D721Med (cell line): ENCODE measurements at places on chromosomes 13 and 19.

DNA sequence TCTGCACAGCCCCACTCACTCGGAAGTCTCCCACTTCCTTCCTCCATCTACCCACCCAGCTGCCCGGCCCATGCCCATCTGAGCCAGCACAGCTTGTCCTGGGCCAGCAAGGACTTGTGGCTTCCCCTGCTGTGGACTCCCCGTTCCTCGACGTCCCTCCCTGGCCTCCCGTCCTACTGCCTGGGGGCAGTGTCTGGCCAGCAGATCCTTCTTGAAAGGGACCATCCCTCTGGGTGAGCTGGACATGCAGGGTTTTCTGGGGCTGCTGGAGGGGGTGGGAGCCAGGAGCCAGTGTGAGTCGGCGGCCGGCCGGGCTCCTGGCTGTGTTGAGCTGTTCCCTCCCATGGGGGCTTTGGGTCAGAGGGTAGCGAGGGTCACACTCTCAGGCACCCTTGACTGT, 26.7 kb downstream of the CRTC1 start:
- DNase-seq: no peak

DNA sequence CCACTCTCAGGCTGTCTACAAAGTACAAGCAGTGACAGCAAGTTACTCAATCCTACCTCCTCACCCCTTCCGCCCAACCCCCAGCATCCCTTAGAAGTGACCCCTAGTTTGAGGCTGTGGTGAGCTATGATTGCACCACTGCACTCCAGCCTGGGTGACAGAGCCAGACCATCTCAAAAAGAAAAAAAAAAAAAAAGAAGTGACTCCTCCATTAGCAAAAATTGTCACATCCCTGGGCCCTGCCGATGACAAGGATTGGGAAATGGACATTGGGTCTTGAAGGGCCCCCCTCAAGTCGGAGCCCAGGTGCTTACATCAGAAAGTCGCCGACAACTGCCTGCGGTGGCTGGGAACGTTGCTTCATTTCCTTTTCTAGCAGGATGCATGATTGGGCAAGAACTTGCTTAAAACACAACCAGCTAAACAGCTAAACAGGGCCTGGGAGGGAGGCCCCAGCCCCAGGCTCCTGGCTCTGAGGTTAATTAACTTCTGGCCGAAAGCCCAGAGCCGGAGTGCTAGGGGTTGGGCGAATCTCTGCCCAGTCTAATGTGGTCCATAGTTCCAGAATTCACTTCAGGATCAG, 15.3 kb downstream of the RAB3D start:
- no peak for DNase-seq

DNA sequence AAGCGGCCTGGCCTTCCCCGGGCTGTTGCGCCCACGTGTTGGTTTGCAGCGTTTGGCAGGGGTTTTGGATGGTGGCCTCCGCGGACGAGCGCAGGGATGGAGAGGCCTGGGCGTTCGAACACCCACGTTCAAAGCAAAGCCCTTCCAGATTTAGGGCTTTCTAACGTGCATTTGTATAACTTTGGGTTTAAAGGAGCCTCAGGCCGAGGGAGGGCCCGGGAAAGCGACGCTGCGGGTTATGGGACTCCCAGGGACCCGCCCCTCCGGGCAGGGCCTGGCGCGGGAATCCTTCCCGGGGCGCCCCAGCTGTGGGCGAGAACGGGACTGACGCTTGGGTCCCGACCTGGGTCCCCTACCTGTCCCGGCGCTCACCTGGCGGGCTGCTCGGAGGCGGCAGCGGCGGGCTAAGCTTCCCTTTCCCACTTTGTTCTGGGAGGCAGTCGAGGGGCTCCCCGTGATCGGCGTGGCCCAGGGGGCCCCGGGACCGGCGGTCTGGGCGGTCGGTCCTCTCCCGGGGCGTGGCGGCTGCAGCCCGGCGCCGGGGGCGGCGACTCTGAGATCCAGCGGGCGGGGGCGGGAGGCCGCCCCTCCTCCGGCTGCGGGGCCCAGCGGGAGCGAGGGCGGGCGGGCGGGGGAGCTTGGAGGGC, at the start of gene FBXO17:
Gene FBXO17, minus strand, starts transcription at position 529 of the 647 bp plus-strand sequence. CDS start 25,423 bp downstream, outside the sequence.
- no peak for DNase-seq

- DNase-seq: no peak
These were observed 303.6 kb downstream of the MYO16 start for GRCh38 chr13:108933061-108933460.

DNA sequence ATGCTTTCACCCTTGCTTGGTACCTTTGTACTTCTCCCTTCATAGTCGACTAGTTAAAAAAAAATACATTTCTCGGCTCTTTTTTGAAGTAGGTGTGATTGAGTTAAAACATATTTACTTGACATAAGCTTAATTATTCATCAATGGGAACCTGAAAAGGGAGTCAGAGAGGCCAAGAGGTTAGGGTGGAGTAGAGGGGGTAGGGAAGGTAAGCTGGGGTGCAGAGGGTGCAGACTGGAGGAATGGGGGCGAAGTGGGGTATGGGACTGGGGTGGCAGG, 701 bp upstream of the HIF3A start:
- DNase-seq: no peak

DNA sequence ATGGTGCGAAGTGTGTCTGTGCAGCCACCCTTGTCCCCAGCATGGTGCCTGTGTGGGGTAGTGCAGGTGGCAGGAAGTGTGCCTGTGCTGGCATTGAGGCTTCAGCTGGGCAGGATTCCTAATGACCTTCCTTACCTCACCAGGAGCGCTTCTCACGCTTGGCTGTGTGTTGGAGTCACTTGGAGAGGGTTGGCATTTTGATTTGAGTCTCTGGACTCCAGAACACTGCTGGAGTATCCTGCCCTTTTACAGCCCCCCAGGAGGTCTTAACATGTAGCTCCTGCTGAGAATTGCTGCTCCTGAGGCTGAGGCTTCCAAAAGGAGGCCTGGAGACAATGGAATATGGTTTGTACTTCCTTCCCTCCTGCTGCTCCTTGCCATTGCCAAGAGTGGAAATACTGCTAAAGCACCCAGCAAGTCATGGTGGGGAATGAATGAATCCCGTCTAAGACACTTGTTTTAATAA, 87.1 kb downstream of the ARHGEF7 start:
- no peak for DNase-seq

DNA sequence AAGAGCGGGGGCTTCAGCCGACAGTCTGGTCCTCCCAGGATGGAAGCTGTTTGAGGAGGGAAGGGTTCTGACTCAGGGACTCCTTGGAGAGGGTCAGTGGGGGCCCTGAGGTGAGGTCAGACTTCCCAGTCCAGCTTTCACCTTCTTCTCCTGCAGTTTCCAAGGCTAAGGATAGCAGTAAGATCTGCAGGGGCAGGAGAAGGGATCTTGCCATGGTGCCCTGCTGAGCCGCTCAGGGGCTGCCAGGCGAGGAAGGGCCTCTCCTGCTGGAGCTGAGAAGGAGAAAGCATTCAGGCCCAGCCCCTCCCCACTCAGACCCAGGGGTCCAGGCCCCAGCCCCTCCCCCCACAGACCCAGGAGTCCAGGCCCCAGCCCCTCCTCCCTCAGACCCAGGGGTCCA, 1.5 kb downstream of the KLK7 start:
- no peak for DNase-seq

DNA sequence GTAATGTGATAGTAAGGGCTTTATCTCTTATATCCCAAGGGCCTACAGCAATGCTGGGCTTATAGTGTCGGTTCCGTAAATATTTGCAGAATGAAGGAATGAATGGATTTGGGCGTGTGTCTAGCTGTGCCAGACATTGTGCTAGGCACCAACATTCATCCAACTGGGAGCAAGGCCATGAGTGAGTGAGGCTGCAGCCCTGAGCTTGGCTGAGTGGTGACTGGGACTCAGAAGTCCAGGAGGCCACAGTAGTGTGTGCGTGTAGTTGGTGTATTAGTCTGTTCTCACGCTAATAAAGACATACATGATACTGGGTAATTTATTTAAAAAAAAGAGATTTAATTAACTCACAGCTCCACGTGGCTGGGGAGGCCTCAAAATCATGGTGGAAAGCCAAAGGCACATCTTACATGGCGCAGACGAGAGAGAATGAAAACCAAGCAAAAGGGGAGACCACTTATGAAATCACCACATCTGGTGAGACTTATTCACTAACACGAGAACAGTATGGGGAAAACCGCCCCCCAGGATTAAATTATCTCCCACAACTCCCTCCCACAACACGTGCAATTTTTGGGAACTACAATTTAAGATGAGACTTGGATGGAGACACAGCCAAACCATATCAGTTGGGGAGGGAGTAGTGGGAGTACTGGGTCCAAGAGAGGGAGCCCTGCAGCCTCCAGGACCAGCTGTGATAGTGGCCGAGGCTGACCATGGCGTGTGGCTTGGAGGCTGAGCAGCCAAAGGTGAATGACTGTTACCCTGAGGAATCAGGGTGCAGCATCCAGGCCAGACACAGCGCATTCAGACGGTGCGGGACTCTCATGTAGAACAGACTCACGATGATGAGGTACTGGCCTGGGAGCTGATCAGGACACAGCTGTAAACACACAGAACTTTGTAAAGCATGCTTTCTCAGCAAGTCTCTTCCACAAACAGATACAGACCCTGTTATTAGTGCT, 104.6 kb downstream of the TEX26 start:
- no peak for DNase-seq

- no peak for DNase-seq
These were observed 10.1 kb upstream of the CD22 start for GRCh38 chr19:35318679-35319448.

- no peak for DNase-seq
These were observed 44.6 kb downstream of the ZNF787 start for GRCh38 chr19:56076498-56076897.

DNA sequence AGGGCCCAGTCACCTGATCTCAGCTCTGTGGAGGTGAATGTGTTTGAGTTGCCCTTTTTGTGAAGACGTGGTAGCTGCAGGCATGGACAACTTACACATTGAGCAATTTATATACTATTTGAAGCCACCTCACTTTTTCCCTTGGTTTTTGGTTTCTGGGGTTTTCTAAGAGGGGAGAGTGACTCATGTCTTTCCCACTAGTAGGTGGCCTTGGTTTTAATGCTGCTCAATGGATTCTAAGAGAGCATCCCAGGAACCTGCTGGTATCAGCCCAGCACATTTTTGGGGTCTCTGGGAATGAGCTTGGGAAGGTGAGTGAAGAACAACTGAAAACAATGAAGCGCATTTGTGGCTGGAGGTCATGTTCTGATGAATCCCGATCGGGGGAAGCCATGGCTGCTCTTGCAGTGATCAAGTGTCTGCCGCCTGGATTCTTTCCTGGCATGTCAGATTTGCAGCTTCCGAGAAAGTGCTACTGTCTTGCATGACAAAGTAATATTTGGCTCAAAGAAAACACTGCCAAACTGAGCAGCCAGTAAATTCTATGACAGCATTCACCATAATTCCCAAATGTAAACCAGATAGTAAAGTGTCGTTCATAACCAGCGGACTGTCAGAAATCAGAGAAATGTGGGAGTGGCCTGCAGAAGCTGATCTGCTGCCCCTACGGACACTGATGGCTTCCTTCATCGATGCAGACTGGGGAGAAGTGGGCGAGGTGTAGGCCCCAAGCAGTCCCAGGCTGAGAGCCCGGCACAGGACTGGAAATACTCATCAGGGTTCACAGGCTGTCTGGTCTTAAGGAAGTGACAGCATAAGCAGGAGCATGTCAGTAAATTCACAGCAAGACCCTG, 98.7 kb downstream of the COL4A2 start:
- DNase-seq: no peak

- DNase-seq: no peak
These were observed 943 bp downstream of the ZNF302 start for GRCh38 chr19:34678421-34678820.

DNA sequence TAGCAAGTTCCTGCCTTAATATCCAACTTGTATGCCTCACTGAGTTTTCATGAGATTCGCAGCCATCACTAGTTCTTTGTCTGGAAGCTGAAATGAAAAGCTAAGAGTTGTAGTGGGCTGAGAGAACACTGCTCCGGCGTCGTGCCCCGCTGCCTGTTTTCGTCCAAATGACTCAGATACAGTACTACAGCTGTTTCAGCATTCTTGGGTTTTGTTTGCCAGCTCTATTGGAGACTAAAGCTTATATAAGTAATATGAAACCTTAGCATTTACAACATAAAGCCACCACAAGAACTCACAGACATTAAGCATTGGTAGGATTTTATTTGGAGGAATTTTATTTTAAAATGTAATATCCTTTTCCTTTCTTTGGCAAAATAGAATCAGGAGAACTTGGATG, 299.7 kb downstream of the DLEU7 start:
- no peak for DNase-seq

- no peak for DNase-seq
These were observed 112.8 kb downstream of the DLEU7 start for GRCh38 chr13:50730496-50731351.

GRCh38 chr19:46860846-46861690, at the start of gene ARHGAP35:
Gene ARHGAP35, plus strand, starts transcription at chr19:46860997. Its CDS starts 57,679 bp downstream, at chr19:46918676.
- peak; percentile 77 for DNase-seq

GRCh38 chr13:93687261-93687660, 460.7 kb downstream of the GPC6 start:
- DNase-seq: no peak

DNA sequence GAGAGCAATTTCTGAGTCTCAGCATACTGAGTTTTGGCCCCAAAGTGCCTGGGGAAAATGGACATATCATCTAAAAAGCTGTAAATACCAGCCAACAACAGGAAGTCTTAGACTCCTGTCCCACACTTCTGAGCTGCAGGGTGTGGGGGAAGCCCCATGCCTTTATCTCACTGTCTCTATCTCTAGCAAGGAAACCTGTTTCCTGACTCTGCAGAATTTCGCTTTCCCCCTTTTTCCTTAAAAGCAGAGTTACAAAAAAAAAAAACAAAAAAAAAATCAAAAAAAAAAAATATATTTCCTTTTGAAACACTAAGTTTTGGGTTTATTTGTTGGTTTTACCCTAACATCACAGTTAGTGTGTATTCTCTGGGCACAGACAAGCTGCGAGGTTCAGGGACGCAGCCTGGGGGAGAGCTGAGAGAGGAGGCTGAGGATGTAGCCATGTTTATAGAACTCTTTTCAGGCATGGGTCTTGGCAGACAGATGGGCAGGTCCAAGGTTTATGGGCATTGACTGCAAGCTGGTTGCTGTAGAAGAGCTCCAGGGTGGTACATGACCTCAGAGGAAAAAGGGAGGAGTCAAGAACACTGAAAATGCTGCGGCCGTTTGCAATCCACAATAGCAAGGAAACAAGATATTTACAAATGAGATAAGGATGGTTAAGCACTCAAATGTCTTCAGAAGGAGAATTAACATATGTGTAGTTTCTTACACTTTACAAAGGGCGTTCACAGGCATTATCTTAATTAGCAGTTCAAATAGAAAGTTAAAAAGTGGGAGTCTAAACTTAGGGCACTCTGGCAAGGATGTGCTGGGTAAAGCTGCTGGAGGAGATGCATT, 4.9 kb downstream of the MBNL2 start:
- DNase-seq: no peak

- DNase-seq: no peak
These were observed 31.1 kb downstream of the RDH8 start for GRCh38 chr19:10044390-10044789.

GRCh38 chr19:56094449-56094848, 26.6 kb downstream of the ZNF787 start:
- DNase-seq: no peak
